GM04504 (cell line): ENCODE measurements at places on chromosomes 13 and 19.

GRCh38 chr19:16428372-16429036 is 43.3 kb downstream of the EPS15L1 start:
- DNase-seq = no peak

GRCh38 chr13:27374126-27374613 is 50.2 kb upstream of the GTF3A start:
- DNase-seq = no peak

DNA sequence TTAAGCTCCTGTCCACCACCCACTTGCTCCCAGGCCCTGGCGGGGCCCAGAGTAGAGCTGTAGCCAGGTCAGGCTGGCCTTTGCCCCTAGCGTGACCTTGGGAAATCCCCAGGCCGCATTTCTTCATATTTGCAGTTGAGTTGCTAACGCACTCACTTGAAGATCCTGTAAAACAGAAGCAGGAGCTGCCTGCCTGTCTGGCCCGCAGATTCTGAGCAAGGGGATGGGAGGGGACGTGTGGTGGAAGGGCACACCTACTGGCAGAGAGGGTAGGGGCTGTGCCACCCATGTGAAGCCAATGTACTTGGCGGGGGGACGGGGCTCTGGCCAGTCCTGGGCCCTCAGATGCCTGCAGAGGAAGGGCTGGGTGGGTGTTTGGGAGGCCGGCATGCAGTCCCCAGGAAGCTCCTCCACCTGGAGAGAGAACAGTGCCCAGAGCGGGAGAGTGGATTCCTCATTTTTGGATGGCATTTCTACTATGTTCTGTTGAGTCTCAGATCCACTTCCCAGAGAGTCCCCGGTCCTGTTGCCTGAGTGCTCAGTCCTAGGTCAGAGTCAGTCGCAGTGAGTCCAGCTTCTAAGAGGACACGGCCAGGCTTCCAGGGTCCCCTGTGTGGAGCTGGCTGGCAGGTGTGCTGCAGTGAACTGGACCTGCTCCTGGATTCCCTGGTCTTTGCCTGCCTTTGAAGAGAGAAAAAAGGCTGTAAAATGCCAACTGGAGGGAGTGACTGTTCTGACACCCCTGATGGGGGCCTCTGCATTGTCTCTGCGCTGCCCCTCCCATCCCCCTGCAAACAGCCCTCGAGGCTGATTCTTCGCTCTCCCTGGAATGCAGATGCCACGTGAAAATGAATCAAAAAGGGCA is 62.9 kb downstream of the GGACT start:
- DNase-seq = no peak

DNA sequence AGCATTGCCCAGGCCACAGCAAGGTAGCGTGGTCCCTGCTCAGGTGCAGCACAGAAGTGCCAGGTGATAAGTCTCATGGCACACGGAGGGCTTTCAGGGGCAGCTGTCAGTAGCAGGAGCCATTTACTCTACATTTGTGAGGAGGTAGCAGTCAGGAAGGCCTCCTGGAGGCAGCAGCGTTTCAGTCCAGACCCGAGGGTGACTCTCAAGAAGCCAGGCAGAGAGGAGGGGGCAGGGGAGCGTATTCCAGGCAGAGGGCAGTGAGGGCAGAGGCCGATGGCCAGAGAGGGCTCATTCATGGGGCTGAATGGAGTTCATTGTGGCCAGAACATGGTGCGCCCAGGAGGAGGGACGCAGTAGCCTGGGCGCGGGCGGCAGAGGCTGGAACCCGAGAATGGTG is 8.9 kb downstream of the PIAS4 start:
- DNase-seq = no peak

DNA sequence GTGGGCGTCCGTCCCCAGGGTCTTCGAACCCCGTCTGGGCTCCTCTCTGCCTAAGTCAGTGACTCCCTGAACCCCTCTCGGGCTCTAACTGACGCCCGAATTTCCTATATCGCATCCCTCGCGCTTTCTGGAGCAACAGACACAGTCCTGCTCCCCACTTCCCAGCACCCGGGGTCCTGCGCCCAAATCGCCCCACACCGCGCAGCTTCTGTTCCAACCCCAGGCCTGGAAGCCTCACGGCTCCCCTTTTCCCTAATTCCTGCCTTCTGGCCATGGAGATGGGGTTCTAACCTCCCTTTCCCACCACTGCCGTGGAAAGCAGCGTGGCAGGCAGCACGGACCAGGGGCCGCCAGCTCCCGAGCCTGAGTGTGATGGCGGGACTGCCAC is 1.6 kb upstream of the GRTP1 start:
- DNase-seq = no peak

DNA sequence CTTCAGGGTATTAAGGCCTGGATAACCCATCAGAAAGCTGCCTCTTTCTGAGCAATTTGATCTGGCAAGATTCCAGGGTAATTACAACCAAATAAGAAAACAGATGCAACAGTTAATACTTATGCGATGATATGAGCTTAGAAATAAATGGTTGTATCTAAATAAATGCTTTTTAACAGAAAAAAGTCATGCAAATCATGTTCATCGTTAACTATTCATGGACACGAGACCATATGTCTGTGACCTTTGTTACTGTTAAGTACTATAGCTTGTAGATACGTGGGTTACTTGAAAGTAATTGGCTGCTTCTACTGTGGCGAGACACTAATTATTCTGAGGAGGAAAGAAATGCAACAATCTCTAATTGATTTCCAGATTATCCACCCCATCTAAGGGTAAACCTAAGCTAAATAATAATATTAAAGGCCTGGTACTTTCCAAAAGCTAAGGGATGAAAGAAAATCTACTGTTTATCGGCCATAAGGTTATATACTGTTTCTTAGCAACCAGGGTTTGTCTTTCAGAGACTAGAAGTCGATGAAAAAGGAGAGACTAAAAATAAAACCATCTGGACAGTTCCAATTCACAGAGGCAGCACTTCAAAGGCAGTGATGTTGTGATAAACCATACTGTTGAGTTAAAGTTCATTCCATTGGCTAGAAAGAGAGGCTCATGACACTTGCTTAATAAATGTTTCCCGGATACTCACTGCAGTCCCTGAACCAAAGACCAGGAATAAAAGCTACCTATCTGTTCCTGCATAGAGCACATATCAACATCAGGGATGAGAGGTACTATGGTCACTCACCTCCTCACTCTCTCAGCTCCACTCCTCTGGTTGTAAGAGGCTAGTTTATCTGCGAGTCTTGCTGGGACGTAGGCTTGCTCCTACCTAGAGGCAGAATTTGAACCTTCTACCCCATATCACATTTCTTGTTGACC is 1.5 kb downstream of the EPSTI1 start:
- no peak for DNase-seq

- no peak for DNase-seq
These were observed 2.4 kb downstream of the NCAN start for GRCh38 chr19:19214159-19214490.

DNA sequence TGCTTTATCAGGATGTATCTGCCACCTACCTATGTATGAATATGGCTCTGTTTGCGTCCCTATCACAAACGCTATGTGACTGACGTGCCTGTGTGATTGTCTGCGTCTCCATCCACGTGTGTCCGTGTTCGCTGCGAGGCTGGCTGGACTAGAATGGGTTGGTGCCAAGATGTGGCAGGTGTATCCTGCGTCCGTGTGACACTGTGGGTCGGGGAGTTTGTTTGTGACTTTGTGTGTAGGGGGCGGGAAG is 6.7 kb upstream of the HOOK2 start:
- no peak for DNase-seq

- no peak for DNase-seq
These were observed 7.7 kb downstream of the ZNF253 start for GRCh38 chr19:19873381-19873780.

DNA sequence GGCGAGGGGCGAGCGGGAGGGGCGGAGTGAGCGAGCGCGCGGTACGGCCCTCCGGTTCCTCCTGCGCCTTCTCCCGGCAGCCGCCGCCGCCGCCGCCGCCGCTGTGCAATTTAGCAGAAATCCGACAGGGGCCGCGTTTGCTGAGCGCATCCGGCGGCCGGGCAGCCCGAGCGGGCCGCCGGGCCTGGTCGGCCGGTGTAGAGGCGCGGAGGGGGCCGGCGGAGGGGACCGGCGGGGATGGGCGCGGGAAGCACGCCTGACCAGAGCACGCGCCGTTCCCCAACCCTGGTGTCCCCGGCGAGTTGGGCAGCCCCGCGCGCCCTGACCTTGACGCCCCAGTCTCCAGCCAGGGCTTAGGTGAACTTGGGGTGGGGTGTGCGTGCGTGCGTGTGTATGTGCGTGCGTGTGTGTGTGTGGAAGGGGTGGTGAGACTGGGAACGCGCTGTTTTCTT is 144.5 kb upstream of the ZNF536 start:
- peak; percentile 53 for DNase-seq
